Fibroblast of villous mesenchyme (primary cell): ENCODE measurements at places on chromosomes 4 and X. TPM values are rescaled to one million over a fixed set of nuclear protein-coding genes. Genes with fewer than 3 reads are reported as not detected.

DNA sequence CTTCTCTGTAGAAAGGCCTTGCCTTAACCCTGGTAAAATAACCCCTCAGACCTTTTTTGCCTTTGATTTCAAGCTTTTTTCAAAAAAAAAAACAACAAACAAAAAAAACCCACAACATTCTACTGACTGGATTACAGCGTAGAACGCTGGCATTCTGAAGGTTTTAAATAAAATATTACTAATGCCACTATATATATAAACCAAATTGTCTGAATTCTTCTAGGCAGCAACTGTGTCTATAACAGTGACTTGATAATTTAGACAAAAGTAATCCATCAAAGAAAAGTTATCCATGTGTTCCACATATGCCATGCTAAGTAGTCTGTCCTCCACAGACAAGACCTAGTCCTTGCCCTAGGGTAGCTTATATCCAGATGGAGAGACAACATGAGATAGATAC is 33.6 kb upstream of the CXCL8 start:
- DNase-seq = no peak

The REELD1 gene
- total RNA-seq = not detected in 2 replicates

- no peak for DNase-seq
These were observed 118.4 kb downstream of the COL25A1 start for GRCh38 chr4:109183931-109184490.

- no peak for DNase-seq
These were observed 3.2 kb upstream of the AREG start for GRCh38 chr4:74441744-74442143.

DNA sequence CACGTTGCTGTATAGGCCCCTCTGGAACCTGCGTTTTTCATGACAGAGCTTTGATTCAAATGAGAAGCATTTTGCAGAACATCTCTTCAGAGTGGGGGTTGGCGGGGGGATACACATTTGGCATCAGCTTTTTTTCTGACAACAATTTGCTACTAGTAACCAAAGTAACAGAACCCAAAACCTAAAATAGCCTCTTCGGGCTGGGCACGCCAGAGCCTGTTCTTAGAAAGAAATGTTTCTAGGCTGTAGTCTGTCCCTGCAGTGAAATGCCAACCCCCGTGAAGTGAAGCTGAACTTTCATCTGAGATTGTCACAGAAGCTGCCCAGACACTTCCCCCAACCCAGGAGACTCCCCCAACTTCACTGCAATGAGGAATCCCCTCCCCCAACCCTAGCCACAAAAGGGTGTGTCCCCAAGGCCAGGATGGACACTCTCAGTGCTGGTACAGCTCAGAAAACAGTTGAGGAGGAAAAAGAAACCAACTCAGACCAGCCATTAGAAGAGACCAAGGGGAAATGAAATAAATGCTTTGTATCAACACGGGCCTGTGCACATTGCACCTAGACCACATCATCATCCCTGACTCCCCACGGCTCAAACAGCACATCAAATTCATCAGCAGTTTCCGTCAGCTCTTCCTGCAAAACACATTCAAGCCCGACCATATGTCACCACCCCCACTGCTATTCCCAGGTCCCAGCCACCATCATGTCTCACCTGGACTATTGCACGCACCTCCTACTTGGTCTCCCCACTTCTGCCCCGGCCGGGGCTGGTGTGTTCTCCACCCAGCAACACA is 8.4 kb upstream of the MAN2B2 start:
- DNase-seq = no peak

- DNase-seq = no peak
These were observed 476.3 kb upstream of the RPS6KA3 start for GRCh38 chrX:20743046-20743445.

DNA sequence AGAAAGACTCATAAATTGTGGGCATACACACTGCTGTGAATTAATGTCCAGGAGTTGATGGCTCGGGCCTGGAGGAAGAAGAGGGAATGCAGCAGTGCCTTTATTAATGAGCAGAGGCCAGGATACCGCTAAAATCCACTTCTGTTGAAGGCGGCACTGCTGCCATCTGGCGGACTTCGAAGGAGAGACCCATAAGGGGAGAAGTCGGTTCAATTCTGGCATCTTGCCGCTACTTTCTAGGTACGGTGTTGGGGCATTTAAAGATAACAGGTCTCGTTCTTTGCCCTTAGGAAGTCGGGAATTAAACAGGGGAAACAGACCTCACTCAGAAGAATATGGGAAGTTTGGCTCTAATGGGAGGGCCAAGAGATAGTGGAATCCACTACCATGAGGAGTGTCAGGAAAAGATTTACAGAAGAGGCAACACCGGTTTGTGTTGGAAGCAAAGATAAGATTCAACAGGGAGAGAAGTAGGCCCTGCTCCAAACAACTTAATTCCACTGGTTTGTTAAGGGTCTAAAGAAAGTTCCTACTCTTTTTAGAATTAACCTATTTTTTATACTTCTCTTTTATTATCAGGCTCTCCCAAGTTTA is 133.6 kb upstream of the GIMD1 start:
- peak; percentile 60 for DNase-seq

The H2BW1 gene
- total RNA-seq = not detected in 2 replicates

DNA sequence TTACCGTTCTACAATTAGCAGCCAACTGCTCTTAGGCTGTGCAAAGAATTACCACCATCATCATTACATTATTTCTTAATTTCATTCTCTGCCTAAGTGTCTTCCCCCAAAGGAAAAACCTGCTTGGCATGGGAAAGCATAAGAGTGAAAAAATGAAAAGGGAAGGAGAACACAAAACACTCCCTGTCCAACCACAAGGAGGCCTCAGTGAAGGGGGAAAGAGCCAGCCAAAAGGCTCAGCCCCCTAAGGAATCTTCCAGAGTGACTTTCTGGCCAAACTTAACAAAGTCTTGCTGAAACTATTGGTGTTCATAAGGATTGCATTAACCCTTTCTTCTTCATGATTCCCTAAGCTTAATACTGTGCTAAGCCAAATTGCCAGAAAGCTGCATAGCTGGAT is 287.4 kb downstream of the SMARCA1 start:
- DNase-seq = no peak

DNA sequence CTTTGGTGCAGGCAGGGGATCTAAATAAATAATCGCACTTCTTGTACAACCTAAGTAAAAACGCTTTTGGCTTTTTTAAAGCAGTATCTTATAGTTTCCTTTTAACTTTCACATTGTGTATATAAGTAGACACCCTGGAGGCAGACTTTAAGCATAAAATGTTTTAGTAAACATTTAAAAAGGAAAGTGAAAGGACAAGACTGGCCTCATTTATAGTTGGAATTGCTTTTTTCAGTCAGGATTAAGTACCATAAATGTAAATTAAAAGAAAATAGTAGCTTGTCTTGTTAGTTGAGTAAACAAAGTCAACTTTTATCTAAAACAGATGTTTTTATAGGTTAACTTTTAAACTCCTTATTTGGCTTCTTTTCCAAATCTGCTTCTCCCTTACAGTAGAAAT is 39.7 kb downstream of the PTPN13 start:
- peak; percentile 58 for DNase-seq

DNA sequence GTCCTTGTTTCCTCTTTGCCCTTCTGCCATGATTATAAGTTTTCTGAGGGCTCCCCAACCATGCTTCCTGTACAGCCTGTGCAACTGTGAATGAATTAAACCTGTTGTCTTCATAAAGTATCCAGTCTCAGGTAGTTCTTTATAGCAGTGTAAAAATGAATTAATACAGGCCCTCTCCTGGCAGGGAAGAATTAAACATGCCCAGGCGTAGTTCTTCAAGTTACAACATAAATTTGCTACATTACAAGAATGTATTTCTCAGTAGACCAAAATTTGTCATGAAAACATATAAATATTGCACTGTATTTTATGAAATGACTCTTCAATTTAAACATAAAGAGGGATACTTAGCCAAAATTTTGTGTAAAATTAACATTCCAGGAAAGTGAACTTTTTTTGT is 1089.9 kb upstream of the PCDH10 start:
- DNase-seq = no peak

The VEGFD gene
- under 0.01 TPM in 1 of 2 replicates, not detected in the other for total RNA-seq

GRCh38 chr4:99593781-99594641 is 19.4 kb downstream of the MTTP start:
- no peak for DNase-seq

GRCh38 chr4:123386609-123387008 is 10.0 kb upstream of the SPRY1 start:
- peak; percentile 60 for DNase-seq

GRCh38 chrX:18252644-18253359 is 32.1 kb upstream of the BEND2 start:
- no peak for DNase-seq

DNA sequence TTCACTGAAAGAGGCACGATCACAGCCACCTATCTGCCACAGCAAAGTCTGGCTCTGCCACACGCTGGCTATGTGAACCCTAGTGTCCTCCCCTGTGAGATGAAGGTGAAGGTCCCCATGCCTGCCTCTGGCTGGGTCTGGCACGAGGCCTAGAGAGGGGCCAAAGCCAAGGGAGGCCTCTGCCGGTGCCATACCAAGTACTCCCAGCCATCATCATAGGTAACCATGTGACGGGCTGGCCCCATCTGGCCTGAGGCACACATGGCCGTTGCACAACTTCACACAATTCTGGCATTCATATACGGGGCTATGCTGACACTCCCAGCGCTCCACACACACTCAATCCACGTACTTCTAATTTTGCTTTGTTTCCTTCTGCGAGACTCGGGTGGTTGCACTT is 15.3 kb downstream of the NOP14 start:
- DNase-seq = no peak

The FANCB gene
- total RNA-seq = 8.4 and 17.3 TPM in 2 replicates

The HERC6 gene
- 8.7 and 12.5 TPM in 2 replicates for total RNA-seq

- DNase-seq = no peak
These were observed 262.8 kb downstream of the DKK2 start for GRCh38 chr4:106773076-106773905.

DNA sequence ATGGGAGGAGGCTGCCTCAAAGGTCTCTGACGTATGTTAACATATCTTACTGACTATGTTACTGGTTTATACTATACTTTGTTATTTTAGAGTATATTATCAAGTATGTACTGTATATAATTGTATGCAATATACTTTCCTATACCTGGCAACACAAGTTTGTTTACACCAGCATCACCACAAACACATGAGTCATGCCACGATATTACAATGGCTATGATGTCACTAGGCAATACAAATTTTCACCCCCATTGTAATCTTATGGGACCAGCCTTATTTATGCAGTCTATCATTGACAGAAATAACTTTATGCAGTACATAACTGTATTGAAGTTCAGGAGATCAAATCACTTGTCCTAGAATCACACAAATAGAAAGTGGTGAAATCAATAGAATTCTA is 329.9 kb upstream of the SLC7A11 start:
- no peak for DNase-seq

The DUSP21 gene
- total RNA-seq = not detected in 2 replicates

The PDE6B gene
- under 0.01 TPM in 1 of 2 replicates, not detected in the other for total RNA-seq

The PTCHD1 gene
- total RNA-seq = under 0.01 TPM in 1 of 2 replicates, not detected in the other

The ASB12 gene
- total RNA-seq = not detected in 2 replicates

GRCh38 chr4:121243485-121243884 is 79.4 kb upstream of the TNIP3 start:
- DNase-seq = peak; percentile 9

The FABP2 gene
- total RNA-seq = not detected in 2 replicates

DNA sequence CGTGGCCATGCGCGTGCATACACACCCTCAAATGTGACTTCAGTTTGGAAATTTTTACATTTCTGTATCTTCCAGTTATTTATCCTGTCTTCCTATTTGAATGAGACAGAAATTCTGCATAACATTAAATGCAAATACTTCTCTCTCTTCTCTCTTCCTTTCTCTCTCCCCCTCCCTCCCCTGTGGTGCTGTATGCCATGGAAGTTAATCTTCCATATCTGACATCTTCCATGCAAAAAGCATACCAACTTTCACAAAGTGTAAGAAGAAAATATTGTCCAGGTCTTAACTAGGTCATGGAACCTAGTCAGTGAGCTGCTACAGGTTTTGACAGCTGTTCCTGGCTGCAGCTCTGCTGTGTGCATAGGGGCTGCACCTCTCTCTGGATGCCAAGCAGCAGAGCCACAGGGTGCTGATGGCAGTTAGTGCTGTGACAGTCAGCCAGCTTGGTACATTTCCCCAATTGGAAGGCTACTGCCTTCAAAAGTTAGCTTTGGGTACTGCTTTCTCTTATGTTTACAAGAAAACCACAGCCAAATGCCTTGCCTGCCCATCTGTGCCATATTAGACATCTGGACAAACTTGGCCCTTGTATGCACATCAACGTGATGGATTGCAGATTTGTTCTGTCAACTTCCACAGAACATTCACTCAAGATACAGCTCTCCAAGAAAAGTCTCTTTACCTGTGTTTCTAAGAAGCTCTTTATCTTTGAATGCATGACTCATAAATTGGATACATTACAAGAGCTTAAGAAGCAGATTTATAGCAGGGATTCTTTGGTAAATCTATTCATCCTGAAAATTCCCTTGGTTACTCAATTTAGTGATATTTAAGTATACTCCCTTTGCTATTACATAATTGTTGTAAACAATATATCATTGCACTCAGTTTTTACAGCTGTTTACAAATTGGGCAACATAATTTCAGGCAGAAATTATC is 623.8 kb downstream of the EPHA5 start:
- peak; percentile 3 for DNase-seq

DNA sequence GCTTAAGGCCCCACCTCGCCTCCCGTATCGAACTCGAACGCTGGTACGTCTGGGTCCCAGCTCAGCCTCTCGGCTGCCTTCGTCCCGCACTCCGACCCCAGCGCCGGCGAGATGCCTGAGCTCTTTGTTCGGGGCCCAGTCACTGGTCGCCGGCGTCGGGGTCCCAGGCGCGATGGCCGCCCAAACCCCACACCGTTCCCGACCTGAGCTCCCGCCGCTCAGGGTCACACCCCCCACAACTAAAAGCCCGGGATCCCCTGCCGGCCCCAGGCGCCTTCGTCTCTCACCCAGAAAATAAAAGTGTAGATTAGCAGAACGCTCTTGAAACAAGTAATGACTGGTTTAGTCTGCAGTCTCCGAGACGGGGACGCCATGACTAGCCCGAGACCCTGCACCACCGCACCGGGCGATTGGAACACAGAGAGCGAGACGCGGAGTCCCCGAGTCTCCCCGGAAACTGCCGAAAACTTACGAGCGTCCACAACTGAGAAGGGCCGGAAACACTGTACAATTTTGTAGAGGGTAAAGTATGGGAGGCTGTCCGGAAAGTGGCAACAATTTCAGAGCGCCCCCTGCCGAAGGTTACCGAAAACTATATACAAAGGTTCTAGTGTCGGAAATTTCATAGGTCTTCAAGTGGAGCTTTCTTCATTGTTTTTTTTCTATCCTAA is at the start of gene TSPAN6:
TSS of gene TSPAN6 (minus strand) at position 486 of the 671 bp plus-strand sequence. CDS start at position 374, 112 bp downstream.
- peak; percentile 90 for DNase-seq

The ASMT gene
- total RNA-seq = not detected in 2 replicates

The IL1RAPL1 gene
- 1.3 TPM in 2 replicates for total RNA-seq

GRCh38 chrX:2933125-2933900 is 4.2 kb upstream of the ARSD start:
- no peak for DNase-seq
